ENCODE measurements at places on chromosomes 6 and 20.

DNA sequence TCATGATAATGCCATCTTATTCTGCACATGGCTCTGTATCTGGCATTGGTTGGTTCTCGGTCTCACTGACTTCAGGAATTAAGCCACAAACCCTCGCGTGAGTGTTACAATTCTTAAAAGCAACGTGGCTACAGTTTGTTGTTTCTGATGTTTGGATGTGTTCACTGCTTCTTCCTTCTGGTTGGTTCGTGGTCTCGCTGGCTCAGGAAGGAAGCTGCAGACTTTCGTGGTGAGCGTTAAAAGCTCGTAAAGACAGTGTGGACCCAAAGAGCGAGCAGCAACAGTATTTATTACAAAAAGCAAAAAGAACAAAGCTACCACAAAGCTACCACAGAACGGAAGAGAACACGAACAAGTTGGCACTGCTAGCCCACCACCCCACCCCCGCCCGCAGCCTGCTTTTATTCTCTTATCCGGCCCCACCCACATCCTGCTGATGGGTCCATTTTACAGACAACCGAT is 51.1 kb downstream of the MYLIP start:
- peak; percentile 93 for DNase-seq

DNA sequence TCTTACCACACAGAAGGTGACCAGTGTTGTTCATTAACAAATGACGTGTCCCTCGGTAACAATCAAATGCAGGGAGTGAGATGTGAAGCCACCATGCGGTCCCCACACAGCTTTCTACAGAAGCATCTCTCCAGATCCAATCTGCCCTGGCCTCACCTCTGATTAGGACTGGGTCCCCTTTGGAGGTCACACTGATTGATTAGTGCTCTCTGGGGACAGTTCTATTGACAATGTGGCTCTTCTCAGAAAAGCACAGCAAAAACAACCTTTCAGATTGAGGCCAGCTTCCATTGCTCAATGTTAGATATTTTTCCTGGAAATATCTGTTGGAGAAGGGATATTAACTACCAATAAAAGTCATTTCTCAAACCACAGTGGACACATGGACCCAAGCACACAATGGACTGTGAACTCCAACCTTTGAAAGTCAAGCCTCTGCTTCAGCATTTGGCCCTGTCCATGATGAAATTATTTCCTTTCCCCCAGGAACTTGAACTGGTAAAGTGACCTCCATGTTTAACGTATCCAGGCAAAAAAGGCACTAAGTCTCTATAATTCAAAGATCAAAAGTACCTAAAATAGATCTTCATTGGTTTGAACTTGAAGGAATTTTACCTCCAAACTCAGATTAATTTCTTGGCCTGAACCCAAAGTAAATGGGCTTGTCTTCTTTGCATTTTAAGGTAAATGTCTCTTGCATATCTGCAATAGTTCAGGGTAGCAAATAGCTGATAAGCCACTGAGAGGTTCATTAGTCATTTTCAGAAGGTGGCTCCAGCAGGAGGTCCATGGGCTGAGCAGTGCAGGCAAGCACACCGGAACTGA is 118.5 kb downstream of the FOXA2 start:
- no peak for DNase-seq

GRCh38 chr6:127188744-127189143 is 70.3 kb downstream of the RSPO3 start:
- DNase-seq, result peak; percentile 54

DNA sequence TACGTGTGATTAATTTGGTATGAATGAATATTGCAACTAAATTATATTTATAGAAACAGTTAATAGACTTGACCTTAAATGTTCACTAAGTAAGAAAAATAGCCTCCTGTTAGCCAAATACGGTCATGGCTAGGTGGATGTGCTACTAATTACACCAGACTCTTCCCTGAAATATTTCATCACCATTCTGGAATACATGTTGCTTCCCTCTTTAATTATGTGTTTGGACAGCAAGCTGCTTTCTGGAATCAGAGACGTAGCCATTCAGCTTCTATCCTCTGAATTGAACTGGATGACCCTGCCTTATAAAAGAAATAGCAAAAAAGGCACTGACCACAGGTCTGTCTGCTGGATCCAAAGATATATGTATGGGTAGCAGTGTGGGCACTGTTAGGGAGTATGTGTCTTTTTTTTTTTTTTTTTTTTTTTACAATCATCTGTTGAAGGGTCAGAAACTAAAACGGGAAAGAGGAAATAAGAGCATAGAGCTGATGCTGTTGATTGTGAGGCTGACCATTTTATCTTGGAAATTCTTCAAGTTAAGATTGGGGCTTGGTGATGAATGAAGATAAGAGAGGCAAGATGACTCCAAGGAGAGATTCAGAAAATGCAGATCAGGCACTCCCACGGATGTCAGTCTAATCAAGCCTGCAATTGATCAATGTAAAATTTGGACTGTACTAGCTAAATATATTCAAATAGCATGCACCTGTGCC is 283.2 kb upstream of the HSF2 start:
- no peak for DNase-seq

DNA sequence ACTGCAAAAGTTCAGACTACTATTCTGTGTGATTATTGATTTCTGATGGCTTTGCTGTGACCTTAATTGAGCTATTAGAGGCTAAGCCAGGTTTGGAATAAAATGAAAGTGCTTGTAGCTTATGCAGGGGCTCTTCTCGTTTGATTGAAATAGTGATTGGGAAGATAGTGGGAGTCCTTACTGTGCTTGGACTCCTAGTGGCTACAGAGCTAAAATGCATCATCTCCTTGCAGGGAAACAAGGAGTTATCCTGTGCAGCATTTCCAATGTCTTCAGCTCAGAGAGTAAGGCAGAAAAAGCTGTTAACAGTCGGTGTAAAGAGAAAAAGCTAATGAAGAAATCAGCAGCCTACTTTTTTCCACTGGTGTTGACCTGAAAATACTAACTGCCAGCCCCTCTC is 173.5 kb downstream of the SLC35F1 start:
- no peak for DNase-seq

- no peak for DNase-seq
These were observed 42.2 kb downstream of the RAMACL start for GRCh38 chr6:166544296-166544605.

DNA sequence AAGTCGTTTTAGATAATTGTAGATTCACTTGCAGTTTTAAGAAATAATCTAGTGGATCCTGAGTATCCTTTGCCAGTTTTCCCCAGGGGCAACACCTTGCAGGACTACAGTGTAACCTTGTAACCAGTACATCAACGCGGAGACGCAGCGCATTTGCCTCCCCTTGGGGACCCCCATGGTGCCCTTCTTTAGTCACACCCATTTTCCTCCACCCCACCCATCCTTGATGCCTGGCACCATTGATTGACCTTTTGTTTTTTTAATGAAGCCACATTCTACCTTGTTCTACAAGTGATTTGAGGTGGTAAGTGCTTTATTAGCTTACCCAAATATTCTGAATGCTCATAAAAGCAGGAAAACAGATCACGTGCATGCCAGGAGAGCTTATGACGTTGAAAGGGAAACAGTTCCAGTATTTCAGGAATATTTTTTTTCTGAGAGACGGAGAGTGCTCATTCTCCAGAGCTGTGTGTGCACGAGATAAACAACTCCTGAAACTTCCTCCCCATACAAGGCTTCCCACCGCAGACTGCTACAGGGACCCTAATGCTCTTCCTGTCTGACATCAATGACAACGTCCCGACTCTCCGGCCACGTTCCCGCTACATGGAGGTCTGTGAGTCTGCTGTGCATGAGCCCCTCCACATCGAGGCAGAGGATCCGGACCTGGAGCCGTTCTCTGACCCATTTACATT is 35.7 kb downstream of the CDH26 start:
- DNase-seq, result no peak

GRCh38 chr20:46979603-46980241 is 85.1 kb downstream of the EYA2 start:
- DNase-seq, result no peak

- DNase-seq, result no peak
These were observed 753.9 kb downstream of the COL12A1 start for GRCh38 chr6:74451953-74452352.

- DNase-seq, result no peak
These were observed 136.2 kb upstream of the CCN2 start for GRCh38 chr6:132087391-132087790.

GRCh38 chr6:161353208-161353613 is 79.3 kb upstream of the AGPAT4 start:
- DNase-seq, result peak; percentile 33

DNA sequence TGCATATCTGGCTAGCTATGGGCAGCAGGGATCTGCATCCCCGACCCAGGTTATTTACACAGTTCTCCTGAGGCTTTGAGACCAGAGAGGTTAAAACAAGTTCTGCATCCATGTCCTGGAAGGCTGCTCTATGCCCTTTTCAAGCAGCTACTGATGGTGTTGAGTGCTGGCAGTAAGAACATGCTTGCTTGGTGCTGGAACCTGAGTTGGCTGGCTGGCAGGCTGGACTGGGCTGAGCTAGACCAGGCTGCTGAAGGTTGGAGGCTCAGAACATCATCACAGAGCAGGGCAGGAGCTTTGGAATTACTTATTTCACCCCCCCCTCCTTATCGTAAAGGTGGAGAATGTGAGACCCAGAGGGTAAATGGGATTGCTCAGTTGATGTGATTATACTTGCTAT is 16.9 kb upstream of the LRFN2 start:
- no peak for DNase-seq

- no peak for DNase-seq
These were observed 94.0 kb downstream of the SGK1 start for GRCh38 chr6:134223796-134224420.

All from NB4 (cell line).